ENCODE measurements at places on chromosomes 4 and X. TPM values are rescaled to one million over a fixed set of nuclear protein-coding genes. Genes with fewer than 3 reads are reported as not detected.
A peak's percentile ranks its signal among the peaks of the same experiment; 100 is the strongest.

- DNase-seq: peak; percentile 40
These were observed 212.6 kb downstream of the SPOCK3 start for GRCh38 chr4:167021545-167022155.

The IL1RAPL1 gene
- not detected for polyA plus RNA-seq

The TMEM255A gene
- polyA plus RNA-seq: 0.51 TPM

DNA sequence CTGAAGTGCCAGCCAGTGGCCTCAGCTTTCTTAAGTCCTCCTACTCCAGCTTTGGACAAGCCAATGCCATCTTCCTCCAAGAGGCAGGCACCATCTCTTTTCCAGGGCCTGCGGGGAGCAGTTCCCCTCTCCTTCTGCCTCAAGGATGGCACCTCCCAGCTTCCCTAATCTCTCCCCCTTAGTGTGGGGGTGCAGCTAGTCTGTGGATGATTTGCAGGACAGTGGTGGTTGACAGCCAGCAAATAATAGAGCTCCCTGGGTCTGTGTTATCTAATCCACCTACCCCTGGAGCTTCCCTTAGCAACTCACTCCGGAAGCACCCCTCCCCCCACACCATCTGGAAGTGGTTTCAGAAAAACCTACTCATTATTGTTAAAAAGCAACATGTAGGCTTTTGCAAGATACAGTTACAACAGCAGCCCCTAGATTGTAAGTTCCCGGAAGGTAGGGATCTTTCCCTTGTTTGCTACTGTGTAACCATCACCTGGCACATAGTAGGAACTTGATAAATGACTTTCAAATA is 247.1 kb downstream of the BCOR start:
- DNase-seq: peak; percentile 10

GRCh38 chr4:153573881-153574802 is 108.0 kb downstream of the TMEM131L start:
- DNase-seq: peak; percentile 15

The AMBN gene
- polyA plus RNA-seq: not detected

- DNase-seq: no peak
These were observed 352.6 kb upstream of the NWD2 start for GRCh38 chr4:36891971-36892370.

The TRAM1L1 gene
- not detected for polyA plus RNA-seq

GRCh38 chr4:40486534-40486933 is 143.1 kb downstream of the RBM47 start:
- peak; percentile 95 for DNase-seq

DNA sequence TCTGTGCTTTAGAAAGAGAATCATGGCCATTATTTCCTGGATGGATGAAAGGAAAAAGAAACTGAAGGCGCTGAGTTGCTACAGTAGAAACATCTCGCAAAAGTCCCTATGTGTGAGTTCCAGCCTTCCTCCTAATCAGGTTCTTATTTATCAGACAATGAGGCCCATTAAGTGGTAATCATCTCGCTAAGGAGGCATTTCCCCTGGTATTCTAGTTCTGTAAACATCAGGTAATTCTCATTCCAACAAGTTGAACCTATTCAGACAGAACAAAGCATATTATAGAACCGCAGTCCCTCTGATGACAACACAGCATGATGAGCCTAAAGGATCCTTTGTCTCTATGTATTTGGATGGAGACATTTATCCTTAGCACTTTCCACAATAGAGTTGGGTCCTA is 205.7 kb upstream of the MAOA start:
- no peak for DNase-seq

GRCh38 chrX:137052643-137053235 is 18.9 kb upstream of the GPR101 start:
- no peak for DNase-seq

The FTHL17 gene
- polyA plus RNA-seq: not detected

DNA sequence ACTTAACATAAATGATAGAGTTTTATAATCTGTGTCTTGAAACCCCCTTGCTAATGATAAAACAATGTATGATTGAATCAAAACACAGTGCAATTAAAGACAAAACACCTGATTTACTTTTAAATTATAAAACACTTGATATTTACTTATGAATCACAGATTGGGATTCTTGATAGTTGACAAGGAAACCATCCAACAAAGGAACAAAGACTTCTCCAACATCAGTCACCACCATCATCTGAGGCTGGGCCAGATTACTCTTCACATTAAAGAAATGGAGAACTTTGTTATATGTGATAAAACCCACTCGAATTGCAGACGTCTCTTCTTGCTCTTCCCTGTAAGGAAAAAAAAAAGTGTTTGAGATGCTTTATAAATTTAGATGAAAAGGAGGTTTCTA is 67.4 kb downstream of the METTL14 start:
- no peak for DNase-seq

The CCNG2 gene
- polyA plus RNA-seq: 26.4 TPM
